Esophagus muscularis mucosa (tissue), 4 donors: ENCODE measurements at places on chromosomes 5 and 9. TPM values are rescaled to one million over a fixed set of nuclear protein-coding genes. Genes with fewer than 3 reads are reported as not detected.
A peak's percentile ranks its signal among the peaks of the same experiment; 100 is the strongest.

GRCh38 chr9:128882677-128883603 lies 1.0 kb downstream of the LRRC8A start:
- DNase-seq: no peak

DNA sequence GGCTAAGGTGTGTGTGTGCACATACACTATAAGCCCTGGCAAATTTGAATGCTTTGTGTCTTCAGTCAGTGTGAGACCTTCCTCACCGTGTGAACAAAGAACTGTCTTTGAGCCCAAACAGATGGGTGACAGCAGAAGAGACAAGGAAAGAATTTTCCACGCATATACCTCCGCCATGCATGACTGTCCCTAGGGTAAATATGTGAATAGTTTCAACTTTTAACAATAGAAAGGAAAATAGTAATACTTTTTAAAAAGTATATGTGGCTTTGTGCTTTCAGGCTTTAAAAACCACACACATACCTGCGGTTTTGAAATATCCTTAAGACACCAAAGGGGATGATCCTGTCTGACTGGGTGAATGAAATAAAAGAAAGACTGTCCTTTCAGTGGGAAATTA lies 438.6 kb upstream of the MPDZ start:
- DNase-seq: no peak

GRCh38 chr9:101333490-101333889 lies 51.3 kb downstream of the BAAT start:
- no peak for DNase-seq

GRCh38 chr9:78030296-78030552 lies 1.4 kb downstream of the GNAQ start:
- no peak for DNase-seq

GRCh38 chr9:29778281-29778849 lies 2205.1 kb upstream of the C9orf72 start:
- no peak for DNase-seq

DNM1 gene
- 21.1 TPM for total RNA-seq

GRCh38 chr5:54398191-54398590 lies 57.3 kb upstream of the HSPB3 start:
- no peak for DNase-seq

CDO1 gene
- 2.5 TPM for total RNA-seq

DNA sequence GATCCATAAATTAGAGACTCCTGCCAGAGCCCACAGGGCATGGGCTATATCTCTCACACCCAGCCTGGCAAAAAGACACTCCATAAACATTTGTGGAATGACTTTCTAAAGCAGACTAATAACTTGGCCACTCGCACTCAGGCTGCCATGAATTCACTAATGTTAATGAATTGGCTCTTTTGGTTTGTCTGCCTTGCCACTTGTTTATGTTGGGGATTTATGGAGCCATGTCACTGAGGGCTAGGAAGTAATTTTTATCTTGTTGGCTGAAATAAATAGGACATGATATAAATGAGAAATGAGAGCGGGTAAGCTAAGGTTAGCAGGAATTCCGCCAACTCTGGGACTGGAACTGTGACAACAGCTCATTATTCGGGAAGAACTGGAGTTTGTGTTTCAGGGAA lies 55.2 kb downstream of the DROSHA start:
- DNase-seq: no peak

GRCh38 chr5:13580058-13580457 lies 364.4 kb downstream of the DNAH5 start:
- no peak for DNase-seq

ADAM19 gene
- 29.2 TPM for total RNA-seq

ADAMTSL2 gene
- total RNA-seq: 2.8 TPM

FLT4 gene
- 12.9 TPM for total RNA-seq

SNX18 gene
- 71.6 TPM for total RNA-seq

DNA sequence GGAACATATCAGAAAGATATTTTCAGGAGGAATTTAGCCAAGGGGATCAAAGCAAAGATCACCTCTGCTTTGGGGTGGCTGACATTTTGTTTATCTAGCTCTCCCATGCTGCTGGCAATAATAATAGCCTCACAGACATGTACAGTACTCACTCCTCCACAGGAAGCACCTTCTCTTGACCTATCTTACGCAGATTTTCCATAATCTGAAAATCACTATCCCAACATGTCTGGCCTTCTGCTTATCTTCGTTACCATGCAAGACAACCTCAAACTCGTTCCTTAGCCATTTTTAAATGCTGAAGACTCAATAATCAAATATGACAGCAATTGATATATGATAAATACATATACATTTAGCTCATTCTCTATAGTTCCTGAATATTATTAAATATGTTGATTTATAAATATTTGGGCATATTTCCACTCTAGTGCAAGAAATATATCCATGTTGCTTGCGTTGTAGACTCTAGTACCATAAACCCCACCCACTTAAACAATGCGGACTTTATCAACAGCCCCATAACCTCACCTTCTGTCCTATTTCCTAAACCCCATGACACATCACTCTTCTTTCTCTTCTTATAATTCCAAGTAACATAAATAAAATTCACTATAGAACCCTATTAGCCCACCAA lies 18.0 kb downstream of the ZNF608 start:
- no peak for DNase-seq

- DNase-seq: no peak
Observed at GRCh38 chr9:93619272-93619775, 42.9 kb downstream of the PHF2 start.

GRCh38 chr9:5825223-5825622 lies 7.7 kb downstream of the ERMP1 start:
- no peak for DNase-seq

GRCh38 chr5:87400305-87400899 lies 12.3 kb downstream of the CCNH start:
- DNase-seq: no peak

DNA sequence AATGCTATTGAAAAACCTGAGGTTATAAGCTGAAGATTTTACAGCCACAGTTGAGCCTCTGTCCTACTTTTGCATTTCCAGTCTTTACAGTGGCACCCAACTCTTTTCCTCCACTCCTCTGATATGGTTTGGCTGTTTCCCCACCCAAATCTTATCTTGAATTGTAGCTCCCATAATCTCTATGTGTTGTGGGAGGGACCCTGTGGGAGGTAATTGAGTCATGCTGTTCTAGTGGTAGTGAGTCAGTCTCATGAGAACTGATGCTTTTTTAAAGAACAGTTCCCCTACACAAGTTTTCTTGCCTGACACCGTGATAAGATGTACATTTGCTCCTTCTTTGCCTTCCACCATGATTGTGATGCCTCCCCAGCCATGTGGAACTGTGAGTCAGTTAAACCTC lies 646.1 kb upstream of the SEMA6A start:
- DNase-seq: no peak

- no peak for DNase-seq
Observed at GRCh38 chr9:36934478-36935065, 99.5 kb downstream of the PAX5 start.

DNA sequence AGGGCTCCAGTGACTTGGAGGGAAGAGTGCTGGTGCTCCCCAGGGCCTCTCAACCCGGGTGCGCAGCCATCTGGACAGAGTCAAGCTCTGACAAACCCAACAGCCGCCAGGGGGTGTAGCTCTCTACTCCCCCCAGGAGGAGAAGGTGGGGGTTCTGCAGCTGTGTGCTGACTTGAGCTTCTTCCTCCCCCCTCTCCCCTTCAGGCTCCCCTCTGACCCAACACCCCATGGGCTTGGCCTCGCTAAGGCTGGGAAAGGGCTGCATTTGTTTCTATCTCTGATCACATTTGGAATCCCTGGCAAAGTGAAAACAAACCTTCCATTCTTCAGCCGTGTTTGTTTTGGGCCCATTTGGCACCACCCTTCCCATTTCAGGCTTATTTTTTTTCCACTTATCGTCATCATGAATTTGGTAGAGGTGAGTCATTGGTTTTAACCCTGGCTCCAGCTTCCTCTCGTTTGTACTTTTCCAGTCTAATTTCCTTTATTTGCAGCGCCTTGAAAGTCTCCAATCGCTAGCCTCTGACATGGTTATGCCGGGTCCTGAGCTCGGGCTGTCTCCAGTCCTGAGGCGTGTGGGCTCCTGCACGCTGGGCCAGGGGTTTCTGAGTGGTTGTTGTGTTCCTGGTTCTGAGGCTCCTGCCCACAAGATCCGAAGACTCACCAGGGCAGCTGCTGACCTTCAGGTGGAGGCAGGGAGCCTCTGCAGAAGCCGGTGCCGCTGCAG lies 36.1 kb downstream of the DAP start:
- DNase-seq: no peak

GRCh38 chr5:2905741-2906140 lies 154.3 kb upstream of the IRX2 start:
- DNase-seq: peak; percentile 50

DNA sequence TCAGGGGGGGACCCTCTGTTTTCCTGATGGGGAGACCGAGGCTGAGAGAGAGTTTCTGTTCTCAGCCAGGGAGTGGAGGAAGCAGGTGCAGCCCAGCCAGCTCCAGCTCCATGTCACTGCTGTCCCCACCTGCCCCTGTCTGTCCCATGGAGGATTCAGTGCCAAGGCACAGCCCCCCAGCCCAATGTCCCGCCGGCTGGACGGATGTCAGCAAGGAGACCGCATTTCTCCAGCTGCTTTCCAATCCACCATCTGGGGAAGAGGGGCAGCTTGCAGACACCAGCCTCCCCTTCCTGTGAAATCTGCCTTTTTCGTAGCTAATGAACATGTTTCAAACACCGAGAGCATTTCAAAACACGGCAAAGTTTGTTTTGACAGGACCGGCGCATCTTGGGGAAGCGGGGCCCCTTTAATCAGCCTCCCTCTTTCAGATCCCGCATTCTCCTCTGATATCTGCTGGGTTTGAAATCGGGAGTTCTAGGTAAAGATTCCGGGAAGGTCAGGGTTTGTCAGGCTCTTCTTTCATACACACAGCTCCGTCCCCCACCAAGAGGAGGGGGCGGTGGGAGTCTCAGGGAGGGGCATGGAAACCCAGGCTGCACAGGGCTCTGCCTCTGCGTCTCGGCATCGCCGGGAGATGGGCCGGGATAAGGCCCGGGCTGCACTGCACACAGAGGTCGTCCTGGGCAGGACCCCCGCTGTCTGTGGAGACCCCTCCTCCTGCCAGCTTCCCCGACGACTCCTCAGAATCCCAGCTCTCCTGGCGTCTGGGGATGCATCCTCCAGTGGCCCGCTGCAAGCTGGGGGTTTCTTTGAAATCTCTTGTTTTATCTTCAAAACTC lies 74.8 kb downstream of the NEK6 start:
- no peak for DNase-seq

DNA sequence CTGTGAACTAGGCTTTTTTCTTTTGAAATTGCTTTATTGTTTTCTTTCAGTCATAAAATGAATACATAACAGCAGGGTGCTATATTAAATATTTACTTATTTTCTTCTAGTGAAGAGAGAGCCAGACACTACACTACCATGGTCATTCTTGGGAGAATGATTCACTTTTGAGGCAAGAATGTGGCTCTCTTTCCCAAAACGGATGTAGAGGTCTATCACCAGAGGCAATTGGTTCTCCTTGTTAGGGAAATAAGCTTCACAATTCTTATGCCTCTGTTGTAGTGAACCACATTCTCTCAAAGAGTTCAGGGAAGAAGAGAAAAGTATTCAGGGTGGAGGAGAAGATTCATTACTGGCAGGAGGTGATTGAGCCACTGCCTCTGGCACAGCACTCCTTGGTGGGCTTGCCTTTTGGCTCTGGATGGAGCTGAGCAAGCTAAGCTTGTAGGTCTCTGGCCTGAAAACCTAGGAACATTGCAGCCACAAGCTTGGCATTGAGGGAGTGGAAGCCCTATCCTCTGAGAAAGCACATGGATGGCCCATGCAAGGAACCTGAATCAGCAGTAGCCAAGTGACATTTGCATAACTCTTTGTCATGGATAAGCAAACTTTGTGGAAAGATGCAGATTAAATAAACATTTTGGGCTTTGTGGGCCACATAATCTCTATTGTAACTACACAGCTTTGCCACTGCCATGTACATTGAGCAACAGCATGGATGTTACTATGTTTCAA lies 179.0 kb upstream of the TNC start:
- no peak for DNase-seq

GRCh38 chr5:1701884-1702283 lies 97.8 kb downstream of the MRPL36 start:
- peak; percentile 45 for DNase-seq

GRCh38 chr9:84258371-84258770 lies 82.2 kb downstream of the SLC28A3 start:
- DNase-seq: no peak

DNA sequence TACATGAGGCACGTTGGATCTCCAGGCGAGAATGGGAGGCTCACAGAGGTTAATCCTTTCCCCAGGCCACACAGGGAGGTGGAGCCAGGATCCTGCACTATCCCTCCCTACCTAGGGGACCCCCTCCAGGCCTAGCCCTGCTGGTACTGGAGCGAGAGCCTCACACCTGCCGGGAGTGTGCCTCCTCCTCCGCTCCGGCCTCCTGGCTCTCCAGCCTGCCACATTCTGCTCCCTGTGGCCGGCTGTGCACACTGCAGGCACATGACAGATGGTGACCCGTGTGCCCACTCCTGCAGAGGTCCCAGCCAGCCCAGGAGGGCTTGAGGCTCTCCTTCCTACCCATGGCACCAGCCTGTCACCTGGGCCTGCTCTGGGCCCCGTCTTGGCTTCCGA lies 93.4 kb downstream of the RXRA start:
- DNase-seq: no peak
